ENCODE measurements at places on chromosomes 13 and 19. TPM values are rescaled to one million over a fixed set of nuclear protein-coding genes. Genes with fewer than 3 reads are reported as not detected.

- no peak overlapping the region for H3K4me3 ChIP-seq
- no peak for DNase-seq
- peaks cover 16% of the 10 kb centered on the region for H3K4me1 ChIP-seq
- H3K36me3 ChIP-seq = no peaks in the 10 kb centered on the region
- H3K27ac ChIP-seq = peak overlapping the region; percentile 91
Observed at GRCh38 chr19:9885077-9885552, 50.0 kb downstream of the PIN1 start.

DNA sequence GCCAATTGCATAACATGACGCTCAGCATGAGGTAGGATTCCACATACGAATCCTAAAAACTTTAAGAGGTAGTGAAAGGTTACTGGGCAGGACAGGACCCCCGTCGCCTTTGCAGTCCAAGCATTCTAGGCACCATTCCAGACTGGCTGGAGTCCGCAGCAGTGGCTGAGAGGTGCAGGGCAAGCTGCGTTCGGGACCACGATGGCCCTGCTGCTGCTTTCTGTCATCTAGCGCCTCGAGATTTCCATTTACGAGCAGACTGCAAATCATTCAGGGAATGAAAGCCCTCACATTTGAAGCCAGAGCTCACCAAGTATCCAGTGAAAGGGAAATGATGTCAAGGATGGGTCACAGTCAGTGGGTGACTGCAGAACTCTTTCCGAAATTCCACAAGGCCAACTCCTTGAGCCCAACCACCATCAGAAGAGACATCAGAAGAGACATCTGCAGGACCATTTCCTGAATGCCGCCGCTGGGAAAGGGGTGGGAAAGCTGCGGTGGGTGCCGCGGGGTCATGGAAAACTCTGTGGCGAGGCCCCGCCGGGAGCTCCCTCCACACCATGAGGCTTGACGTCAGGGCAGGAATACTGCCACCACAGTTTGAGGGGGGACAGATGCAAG lies 88.3 kb downstream of the COL4A1 start:
- H3K27ac ChIP-seq = no peak overlapping the region
- no peak for DNase-seq
- H3K4me1 ChIP-seq = no peaks in the 10 kb centered on the region
- no peak overlapping the region for H3K4me3 ChIP-seq
- H3K36me3 ChIP-seq = no peaks in the 10 kb centered on the region

- no peaks in the 10 kb centered on the region for H3K27me3 ChIP-seq
- H3K36me3 ChIP-seq = no peaks in the 10 kb centered on the region
- no peak for DNase-seq
- H3K4me3 ChIP-seq = no peak overlapping the region
- H3K27ac ChIP-seq = no peak overlapping the region
- peaks cover 7% of the 10 kb centered on the region for H3K4me1 ChIP-seq
Observed at GRCh38 chr13:66367356-66367755, 862.8 kb downstream of the PCDH9 start.

- H3K27ac ChIP-seq = no peak overlapping the region
- no peak for DNase-seq
- H3K4me1 ChIP-seq = no peaks in the 10 kb centered on the region
- no peaks in the 10 kb centered on the region for H3K27me3 ChIP-seq
- H3K4me3 ChIP-seq = no peak overlapping the region
Observed at GRCh38 chr19:31448221-31448657, 99.0 kb upstream of the TSHZ3 start.

- no peaks in the 10 kb centered on the region for H3K36me3 ChIP-seq
- peak overlapping the region; percentile 79 for H3K4me3 ChIP-seq
- H3K4me1 ChIP-seq = peaks cover 22% of the 10 kb centered on the region
- peaks cover 8% of the 10 kb centered on the region for H3K27me3 ChIP-seq
- H3K27ac ChIP-seq = peak overlapping the region; percentile 82
- DNase-seq = peak; percentile 89
Observed at GRCh38 chr13:30673669-30674521, 56.2 kb downstream of the USPL1 start.

- no peak overlapping the region for H3K4me3 ChIP-seq
- no peak overlapping the region for H3K27ac ChIP-seq
- no peaks in the 10 kb centered on the region for H3K4me1 ChIP-seq
- no peak for DNase-seq
- peaks cover 2% of the 10 kb centered on the region for H3K27me3 ChIP-seq
Observed at GRCh38 chr13:55214841-55215345, 1925.8 kb upstream of the PRR20A start.

DNA sequence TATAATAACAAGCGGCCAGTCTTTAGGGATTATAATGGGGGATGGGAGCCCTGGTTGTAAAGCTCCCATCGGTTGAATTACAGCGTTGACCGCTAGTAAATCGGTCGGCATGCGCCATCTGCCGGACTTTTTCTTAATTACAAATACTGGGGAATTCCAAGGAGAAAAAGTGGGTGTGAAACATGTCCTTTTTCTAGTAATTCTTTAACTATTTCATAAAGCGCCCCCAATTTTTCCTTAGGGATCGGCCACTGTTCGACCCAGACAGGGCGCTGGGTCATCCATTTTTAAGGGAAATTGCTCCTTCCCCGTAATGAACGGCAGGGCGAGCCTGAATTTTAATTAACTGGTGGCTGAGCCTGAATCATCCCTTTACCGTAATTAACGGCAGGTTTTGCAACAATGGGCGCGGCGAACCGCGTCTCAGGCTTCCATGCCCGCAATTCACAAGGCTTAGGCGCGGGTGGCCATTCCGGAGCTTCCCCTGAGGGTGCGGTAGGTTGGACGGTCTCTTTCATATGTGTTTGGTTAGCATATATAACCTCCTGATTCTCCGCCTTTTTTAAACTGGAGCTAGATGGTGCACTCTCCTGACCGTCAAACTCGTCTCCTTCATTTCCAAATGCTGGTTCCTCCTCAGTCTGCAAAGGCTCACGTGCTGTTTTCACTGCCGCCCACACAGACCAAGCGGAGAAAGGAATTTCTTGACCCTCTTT lies 30.2 kb upstream of the EVI5L start:
- H3K36me3 ChIP-seq = peaks cover 9% of the 10 kb centered on the region
- peak; percentile 78 for DNase-seq

DNA sequence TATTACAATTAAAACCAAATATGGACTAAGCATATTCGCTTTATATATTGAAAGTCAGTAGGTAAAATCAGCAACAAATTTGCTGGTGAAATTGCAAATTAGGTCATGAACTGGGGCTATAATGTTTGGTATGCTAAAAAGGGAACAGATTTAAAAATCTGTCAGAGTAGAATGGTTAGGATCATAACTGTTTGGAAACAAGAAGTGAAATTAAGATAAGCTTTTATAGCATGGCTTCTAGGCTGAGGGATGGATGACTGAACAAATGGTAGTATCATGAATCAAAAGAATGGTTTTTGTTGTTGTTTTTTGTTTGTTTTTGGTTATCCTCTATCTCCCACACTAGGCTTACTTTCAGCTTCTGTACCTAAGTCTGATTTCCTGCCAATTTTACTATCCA lies 1090.4 kb downstream of the PCDH9 start:
- H3K27ac ChIP-seq = no peak overlapping the region
- H3K36me3 ChIP-seq = no peaks in the 10 kb centered on the region
- H3K27me3 ChIP-seq = no peaks in the 10 kb centered on the region
- H3K4me3 ChIP-seq = no peak overlapping the region
- H3K4me1 ChIP-seq = peaks cover 11% of the 10 kb centered on the region

DNA sequence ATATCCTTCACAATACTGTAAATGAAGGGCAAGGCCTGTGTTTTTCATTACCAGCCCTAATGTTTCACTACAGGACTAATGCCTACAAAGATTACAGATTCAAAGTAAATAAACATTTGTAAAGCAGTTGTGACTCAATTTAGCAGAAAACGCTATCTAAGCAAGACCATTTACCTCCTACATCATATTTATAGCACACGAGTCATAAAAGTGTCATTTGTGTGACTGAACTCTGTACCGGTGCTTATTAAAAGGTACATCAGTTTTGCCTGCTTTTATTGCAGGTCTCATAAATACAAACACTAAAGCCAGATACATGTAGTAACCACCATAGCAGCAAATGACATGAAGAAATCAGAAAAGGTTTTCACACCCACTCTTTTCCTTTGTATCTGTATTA lies 61.5 kb upstream of the SLC15A1 start:
- no peak overlapping the region for H3K4me3 ChIP-seq
- no peak for DNase-seq
- no peaks in the 10 kb centered on the region for H3K36me3 ChIP-seq
- H3K27me3 ChIP-seq = no peaks in the 10 kb centered on the region

The LSR gene
- 5.4 TPM for total RNA-seq

DNA sequence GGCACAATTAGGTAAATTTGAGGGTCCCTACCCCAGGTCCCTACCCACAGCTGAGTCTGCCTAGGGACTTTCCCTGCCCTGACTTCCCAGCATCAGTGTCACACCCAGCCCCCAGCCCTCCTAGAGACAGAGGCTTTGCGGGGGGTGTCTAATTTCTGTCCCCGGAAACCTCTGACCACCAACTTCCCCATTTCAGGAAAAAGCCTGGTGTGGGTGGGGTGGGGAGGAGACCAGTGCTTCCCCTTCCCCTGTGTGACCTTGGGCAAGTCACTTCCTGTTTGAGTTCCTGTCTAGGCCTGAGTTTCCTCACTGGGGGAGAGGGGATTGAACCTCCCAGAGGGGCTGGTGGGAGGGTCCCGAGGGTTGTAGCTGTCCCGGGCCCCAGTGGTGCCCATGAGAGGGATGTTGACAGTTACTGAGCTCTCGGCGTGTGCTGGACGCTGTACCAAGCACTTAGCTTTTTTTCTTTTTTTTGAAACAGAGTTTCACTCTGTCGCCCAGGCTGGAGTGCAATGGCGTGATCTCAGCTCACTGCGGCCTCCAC lies 7.9 kb downstream of the VASP start:
- peaks cover 10% of the 10 kb centered on the region for H3K4me1 ChIP-seq
- H3K27ac ChIP-seq = no peak overlapping the region
- H3K4me3 ChIP-seq = no peak overlapping the region
- H3K36me3 ChIP-seq = no peaks in the 10 kb centered on the region
- DNase-seq = no peak
- no peaks in the 10 kb centered on the region for H3K27me3 ChIP-seq

- peaks cover 6% of the 10 kb centered on the region for H3K36me3 ChIP-seq
- H3K4me1 ChIP-seq = no peaks in the 10 kb centered on the region
- DNase-seq = no peak
- no peaks in the 10 kb centered on the region for H3K27me3 ChIP-seq
- H3K27ac ChIP-seq = no peak overlapping the region
- H3K4me3 ChIP-seq = no peak overlapping the region
Observed at GRCh38 chr19:17001603-17002183, 24.9 kb downstream of the CPAMD8 start.

The LRP3 gene
- 46.9 TPM for total RNA-seq

- H3K27me3 ChIP-seq = peaks cover 14% of the 10 kb centered on the region
- peaks cover 4% of the 10 kb centered on the region for H3K4me1 ChIP-seq
- H3K36me3 ChIP-seq = no peaks in the 10 kb centered on the region
- H3K4me3 ChIP-seq = no peak overlapping the region
Observed at GRCh38 chr19:588741-589692, 664 bp upstream of the HCN2 start.

DNA sequence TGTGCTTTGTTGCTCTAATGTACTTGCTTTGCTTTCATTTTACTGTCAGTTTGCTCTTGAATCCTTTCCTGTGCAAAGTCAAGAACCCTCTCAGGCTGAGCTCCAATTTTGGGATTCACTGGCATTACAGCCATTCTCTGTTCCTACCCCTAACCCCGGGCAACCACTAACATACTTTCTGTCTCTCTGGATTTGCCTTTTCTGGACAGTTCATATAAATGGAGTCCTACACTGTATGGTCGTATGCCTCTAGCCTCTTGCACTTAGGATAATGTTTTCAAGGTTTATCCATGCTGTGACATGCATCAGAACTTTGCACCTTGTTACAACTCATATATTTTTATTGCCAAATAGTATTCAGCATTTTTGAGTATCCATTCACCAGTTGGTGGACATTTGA lies 2.7 kb upstream of the TEX30 start:
- H3K4me3 ChIP-seq = no peak overlapping the region
- peaks cover 8% of the 10 kb centered on the region for H3K36me3 ChIP-seq
- DNase-seq = no peak
- H3K27ac ChIP-seq = no peak overlapping the region
- H3K27me3 ChIP-seq = peaks cover 6% of the 10 kb centered on the region
- peaks cover 4% of the 10 kb centered on the region for H3K4me1 ChIP-seq

- DNase-seq = no peak
- H3K36me3 ChIP-seq = peaks cover 6% of the 10 kb centered on the region
- no peak overlapping the region for H3K4me3 ChIP-seq
Observed at GRCh38 chr13:40352802-40353562, 313.5 kb downstream of the FOXO1 start.

- no peak overlapping the region for H3K4me3 ChIP-seq
- DNase-seq = peak; percentile 62
- no peak overlapping the region for H3K27ac ChIP-seq
Observed at GRCh38 chr19:13781547-13781946, 7.3 kb downstream of the C19orf53 start.

DNA sequence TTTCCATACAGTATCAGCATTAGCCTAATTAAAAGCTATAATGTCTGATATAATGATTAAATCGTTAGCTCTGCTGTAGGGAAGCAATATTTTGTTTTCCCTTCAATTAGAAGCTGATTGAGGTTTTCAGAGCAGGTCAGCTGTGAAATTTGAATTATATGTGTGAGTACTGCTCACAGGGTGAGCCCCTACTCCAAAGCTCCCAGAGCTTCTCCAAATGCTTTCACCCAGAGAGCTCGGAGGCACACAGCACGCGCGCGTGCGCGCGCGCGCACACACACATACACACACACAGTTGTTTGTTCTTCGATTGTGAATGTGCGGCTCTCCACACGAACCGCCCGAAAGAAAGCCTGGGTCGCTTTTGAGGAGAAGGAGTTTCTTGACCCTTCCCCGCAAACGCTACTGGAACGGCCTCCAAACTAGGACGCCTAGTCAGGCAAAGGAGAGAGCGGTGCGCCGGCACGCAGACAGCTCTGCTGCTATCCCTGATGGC lies 4.8 kb upstream of the SOX1 start:
- peaks cover 6% of the 10 kb centered on the region for H3K4me1 ChIP-seq
- no peaks in the 10 kb centered on the region for H3K36me3 ChIP-seq
- peak; percentile 28 for DNase-seq
- no peak overlapping the region for H3K27ac ChIP-seq

The FGF9 gene
- 19.5 TPM for total RNA-seq
